T-helper 1 cell (primary cell): ENCODE measurements at places on chromosomes 6 and 20.

DNA sequence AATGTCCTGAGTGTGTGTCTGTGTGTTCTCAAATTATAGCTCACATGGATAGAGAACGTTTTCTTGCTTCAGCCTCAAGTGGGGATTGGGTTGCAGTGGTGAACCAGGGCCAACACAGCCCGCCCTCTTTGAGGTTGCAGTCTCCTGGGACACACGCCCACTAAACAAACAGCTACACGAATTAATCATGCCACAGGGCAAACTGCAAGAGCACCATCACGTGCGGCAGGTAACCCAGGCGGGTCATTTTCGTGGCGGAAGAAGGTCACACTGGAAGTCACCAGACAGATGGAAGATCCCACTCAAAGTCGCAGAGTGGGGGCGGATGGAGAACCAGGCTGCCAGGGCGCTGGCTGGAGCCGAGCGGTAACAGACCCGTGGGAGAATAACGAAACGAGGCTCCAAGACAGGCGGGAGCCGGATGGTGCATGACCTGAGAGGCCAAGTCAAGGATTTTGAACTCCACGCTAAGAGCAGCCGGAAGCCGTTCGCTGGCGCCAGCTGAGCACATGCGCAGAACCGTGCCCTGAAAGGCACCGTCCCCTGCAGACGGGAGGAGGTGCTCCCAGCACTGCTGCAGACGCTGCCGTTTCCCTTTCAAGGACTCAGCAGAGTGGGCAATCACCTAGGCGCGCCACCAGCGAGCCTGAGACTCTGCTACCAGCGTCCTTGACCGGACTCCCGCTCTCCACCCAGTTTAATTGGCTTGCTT is 10.7 kb downstream of the DLL1 start:
- peak; percentile 40 for DNase-seq

GRCh38 chr6:90500458-90500857 is 86.4 kb downstream of the MAP3K7 start:
- no peak for DNase-seq

DNA sequence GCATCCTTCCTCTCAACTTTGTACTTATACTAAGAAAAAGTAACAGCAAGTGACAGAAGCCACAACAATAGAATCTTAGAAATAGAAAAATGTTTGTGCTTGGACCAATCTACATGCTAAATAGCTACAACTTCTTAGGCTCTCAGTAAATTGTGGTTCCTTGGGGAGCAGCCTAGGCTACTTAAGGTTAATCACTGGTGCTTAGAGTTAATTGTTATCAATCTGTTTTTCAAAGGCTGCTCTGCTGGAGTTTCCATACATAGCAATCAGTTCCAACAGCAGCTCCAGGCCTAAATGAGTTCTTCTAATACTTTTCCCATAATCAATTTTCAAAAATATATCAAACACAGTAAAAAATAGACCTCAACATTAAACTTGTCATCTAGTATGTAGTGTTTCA is 571.4 kb downstream of the EPHA7 start:
- DNase-seq, result no peak

DNA sequence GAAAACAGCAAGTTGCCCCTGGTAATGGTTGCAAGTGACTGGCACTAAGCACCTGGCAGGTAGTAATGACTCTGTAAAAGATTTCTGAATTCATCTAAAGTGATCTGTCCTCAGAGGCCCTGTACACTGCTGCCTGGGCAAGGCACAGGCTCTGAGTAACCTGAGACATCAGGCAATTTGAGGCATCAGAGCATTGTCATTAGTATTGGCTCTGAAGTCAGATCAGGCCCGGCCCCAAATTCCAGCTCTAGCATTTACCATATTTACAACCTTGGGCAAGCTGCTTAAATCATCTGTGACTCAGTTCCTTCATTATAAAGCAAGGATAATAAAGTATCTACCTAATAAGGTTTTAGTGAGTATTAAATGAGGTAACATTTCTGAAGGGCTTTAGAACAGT is 17.3 kb upstream of the TENT5A start:
- DNase-seq, result no peak

GRCh38 chr6:163188746-163189145 is 225.8 kb upstream of the QKI start:
- DNase-seq, result no peak

DNA sequence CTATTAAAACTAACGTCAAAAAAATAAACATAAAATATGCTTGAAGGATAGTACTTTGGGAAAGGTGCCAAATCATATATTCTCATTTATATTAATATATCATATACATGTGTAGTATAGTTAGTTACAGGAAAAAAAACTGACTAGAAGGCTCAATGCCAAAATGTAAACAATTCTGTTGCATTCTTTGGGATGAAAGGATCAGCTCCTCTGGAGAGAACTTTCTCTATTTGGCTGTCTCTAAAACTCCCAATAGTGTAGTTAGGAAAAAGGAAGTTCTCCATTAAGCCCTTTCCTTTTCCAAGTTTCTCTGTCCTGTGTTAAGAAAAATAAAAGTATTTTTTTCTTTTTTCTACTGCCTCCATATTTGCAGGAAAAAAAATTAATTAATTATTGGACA is 86.5 kb upstream of the BTN3A2 start:
- DNase-seq, result no peak

DNA sequence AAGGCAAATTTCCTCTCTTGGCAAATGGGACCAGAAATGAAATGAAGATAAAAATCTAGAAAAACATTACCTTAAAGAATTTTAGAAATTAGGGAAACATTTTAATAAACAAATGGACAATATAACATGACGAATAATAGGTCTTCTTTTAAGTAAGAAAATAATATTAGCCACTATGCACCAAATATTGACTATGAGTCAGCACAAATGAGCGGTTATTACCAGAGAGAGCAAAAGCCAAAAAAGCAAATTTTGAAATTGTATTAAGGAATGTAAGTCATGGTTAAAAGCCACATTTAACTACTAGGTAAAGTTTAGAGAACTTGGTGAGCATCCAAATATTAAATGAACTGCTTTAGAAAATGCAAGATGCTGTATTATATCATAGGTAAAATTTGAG is 376.6 kb upstream of the JAG1 start:
- no peak for DNase-seq

DNA sequence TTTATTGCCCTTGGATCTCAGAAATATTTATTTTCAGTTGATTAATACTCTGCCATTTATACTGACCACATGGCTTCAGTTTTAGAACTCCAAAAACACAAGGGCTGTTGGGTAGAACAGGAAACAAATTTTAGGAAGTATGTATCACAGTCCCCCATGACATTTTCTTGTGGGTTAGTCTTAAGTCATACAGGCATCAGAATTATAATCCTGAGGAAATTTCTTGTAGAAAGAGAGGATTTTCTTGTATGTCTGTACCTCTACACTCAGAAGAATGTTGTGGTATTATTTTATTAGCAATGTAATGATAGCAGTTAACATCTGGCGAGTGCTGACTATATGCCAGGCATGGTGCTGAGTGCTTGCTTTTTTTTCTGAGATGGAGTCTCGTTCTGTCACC is 302.9 kb downstream of the CLIC5 start:
- no peak for DNase-seq

- no peak for DNase-seq
Measured at GRCh38 chr20:56860413-56860812, 231.3 kb downstream of the TFAP2C start.

DNA sequence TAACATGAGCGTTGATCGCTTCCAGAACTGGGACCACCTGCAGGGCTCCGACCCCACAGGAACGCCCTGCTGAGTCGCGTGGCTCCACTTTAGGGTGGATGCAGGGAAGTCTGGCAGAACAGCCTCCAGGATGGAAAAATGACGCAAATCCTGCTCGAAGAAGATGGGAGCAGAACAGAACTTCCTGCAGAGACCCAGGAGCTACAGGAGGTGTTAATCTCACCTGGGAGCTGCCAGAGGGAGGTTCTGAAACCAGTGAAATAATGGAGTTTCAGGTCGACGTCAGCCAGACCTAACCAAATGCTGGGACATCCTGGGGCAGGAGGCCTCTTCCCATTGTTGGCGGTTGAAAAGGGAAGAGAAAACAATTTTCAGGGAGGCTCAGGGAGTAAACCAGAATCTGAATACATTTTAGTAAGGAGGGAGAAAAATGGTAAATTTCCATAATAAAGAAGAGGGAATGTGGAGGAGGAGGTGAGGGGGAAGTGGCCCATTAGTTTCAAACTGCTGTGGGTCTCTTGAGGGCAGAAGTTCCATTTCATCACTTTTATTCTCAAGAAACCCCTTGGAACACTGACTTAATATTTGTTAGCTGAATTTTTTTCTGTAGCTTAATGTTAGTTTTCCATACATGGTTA is 558.4 kb upstream of the CDH4 start:
- DNase-seq, result no peak

DNA sequence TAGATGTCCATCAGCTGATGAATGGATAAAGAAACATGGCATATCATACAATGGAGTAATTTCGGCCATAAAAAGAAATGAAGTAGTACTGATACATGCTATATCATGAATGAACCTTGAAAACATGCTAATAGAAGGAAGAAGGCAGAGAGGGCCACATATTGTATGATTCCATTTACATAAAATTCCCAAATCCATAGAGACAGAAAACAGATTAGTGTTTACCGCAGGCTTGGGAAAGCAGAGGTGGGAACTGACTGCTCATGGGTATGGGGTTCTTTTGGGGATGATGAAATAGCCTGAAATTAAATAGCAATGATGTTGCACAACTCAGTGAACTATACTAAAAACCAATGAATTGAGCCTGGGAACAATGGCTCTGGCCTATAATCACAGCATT is 58.3 kb downstream of the SERAC1 start:
- no peak for DNase-seq

- no peak for DNase-seq
Measured at GRCh38 chr20:58514321-58515232, 622 bp downstream of the APCDD1L start.

GRCh38 chr6:157316871-157317814 is 6.2 kb downstream of the TMEM242 start:
- DNase-seq, result no peak

GRCh38 chr20:60365882-60366281 is 407.7 kb downstream of the CDH26 start:
- no peak for DNase-seq

DNA sequence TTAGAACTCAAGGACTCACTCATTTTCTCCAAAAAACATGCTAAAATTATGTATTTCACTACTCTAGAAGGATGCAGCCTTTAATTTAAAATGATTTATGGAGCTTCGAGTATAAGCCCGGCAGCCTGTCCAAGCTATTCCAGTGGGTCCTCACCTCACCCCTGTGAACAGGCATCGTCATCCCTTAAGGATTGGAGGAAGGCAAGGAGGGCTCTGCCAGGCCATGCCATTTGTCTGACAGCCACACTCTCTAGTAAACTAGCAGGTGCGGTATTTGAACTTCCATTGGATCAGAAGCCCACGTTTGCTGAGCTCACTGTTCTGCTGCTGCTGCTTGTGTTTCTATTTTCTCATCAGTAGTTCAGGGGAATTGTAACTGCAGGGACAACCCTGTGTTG is 39.8 kb upstream of the NAA20 start:
- DNase-seq, result no peak

DNA sequence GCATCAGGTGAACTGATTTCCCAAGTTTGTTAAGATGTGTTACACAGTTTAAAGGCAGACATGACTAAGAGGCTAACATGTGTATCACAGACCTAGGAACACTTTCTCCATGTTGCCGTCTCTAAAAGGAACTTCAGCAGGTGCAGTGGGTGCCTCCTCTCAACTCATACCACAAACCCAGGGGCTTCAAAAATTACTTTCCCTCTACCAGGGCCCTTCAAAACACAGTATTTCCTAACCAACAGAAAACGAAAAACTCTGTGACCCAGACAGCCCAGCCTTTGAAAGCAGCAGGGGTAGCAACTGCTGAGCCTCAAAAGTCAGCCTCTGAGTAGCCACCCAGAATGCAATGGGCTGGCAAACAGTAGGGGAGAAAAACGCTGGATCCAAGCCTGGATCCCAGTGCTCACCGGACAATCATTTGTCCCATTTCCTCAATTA is 28.5 kb downstream of the B4GALT5 start:
- DNase-seq, result no peak

DNA sequence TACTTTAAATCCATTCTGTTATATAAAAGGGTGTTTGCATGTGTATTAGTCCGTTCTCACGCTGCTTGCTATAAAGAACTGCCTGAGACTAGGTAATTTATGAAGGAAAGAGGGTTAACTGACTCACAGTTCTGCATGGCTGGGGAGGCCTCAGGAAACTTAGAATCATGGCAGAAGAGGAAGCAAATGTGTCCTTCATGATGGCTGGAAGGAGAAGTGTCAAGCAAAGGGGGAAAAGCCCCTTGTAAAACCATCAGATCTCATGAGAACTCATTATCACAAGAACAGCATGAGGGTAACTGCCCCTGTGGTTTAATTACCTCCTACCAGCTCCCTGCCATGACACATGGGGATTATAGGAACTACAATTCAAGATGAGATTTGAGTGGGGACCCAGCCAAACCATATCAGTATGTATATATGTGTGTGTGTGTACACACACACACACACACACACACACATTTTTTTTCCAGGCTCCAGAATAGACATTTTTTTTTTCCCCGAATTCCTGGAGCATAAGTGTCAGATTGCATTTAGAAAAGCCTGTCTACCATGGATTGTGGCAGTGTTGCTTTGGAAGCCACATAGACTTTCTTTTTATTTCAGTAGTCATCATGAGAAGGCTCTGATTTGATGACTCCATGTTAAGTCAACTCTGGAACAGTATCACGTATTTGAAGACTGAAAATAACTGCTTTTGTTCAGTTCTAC is 31.5 kb downstream of the KDM1B start:
- no peak for DNase-seq

DNA sequence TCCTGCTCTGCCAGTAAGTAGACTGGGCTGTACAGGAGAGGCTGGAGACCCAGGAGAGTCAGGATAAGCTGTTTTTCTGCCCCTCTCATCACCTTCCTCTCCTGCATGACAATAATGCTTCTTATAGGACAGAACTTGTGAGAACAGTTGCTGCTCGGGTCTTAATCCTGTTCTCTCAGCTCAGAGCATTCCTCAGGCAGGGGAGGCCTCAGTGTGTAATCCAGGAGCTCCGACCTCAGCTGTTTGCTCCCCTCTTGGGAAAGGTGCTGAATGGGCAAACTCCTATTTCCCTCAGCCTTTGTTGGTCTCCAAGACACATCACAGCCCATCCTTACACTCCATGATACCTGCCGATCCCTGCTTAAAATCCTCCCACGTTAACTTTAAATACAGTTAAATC is 134.9 kb upstream of the LRFN2 start:
- DNase-seq, result no peak

DNA sequence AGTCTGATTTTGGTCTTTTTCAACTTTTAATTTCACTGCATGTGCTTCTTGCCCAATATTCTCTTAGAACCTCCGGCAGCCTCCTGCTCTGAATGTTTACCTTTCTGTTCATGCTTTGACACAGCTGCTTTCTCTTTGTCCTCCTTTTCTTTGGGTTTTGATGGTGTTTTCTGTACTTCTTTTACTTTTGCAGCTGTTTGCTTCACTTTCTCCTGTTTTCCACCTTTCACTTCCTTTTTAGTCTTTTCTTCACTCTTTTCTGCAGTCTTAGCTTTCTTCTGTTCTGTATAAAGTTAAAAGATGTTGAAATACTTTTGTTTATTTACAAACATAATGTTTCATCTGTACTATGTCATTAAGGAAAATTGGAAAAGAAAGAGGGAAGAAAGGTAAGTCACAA is 133.1 kb downstream of the TRDN start:
- no peak for DNase-seq

GRCh38 chr6:148513145-148514071 is 170.8 kb downstream of the SASH1 start:
- no peak for DNase-seq
